Stimulated activated naive CD4-positive, alpha-beta T cell (primary cell): ENCODE measurements at places on chromosomes 7 and 10.

- no peak for DNase-seq
Measured at GRCh38 chr10:24503461-24504320, 220.0 kb downstream of the ARHGAP21 start.

DNA sequence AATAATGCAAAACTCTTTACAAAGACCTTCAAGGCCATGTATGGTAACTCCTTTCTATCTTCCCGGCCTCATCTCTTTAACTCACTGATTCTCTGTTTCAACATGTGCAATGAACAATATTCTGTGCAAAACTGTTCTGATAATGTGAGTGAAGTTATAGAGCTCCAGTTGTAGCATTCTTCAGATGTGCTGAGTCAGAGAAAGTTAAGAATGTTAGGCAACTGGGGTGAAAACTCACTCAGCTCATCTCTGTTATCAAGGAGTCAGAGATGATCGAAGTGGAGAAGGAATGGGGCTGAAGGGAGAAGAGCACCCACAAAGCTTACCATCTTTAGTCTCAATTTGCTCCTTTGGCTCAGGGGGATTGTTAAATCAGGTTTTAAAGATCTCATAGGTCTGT, 344.7 kb upstream of the NPSR1 start:
- no peak for DNase-seq

DNA sequence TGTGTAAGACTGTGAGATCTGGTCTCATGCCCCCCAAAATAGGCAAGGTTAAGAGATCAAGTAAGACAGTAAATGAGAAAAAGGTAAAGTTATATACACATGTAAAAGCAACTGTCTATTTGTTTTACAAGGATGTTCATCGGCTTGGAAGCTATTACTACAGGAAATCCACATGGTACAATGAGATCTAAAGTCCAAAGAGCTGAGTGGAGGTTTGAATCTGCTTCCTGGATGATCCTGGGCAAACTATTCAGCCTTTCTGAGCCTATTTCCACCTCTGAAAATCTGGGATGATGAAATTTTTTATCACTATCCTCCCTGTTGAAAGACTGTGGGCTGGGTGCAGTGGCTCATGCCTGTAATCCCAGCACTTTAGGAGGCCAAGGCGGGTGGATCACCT, 123.0 kb downstream of the IDE start:
- DNase-seq: no peak

- no peak for DNase-seq
Measured at GRCh38 chr7:108461840-108462239, 5.6 kb upstream of the NRCAM start.

GRCh38 chr7:29657856-29658255, 94.2 kb downstream of the PRR15 start:
- DNase-seq: no peak

- peak; percentile 50 for DNase-seq
Measured at GRCh38 chr7:7639847-7640220, 718 bp upstream of the UMAD1 start.

- DNase-seq: no peak
Measured at GRCh38 chr7:36051501-36051900, 101.6 kb upstream of the EEPD1 start.

- no peak for DNase-seq
Measured at GRCh38 chr10:89337484-89337883, 9.7 kb downstream of the IFIT3 start.

- no peak for DNase-seq
Measured at GRCh38 chr7:28729727-28730126, 228.4 kb downstream of the TRIL start.

- DNase-seq: peak; percentile 75
Measured at GRCh38 chr10:79374312-79375191, 27.3 kb downstream of the PPIF start.

GRCh38 chr7:98178762-98179490, 32.3 kb upstream of the BHLHA15 start:
- no peak for DNase-seq

DNA sequence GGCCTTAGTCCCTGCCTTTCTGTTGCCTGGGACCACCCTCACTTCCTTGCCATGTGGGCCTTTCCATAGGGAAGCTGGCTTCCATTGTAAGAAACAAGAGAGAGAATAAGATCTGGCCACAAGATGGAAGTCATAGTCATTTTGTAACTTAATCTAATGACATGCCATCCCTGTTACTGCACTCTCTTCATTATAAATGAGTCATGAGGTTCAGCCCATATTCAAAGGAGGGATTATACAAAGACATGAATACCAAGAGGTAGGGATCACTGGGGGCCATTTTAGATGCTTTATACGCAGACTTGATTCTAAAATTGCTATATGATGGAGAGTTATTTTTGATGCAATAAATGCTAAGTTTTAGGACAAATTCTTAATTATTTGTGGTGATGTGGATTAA, 75.2 kb upstream of the CELF2 start:
- no peak for DNase-seq

DNA sequence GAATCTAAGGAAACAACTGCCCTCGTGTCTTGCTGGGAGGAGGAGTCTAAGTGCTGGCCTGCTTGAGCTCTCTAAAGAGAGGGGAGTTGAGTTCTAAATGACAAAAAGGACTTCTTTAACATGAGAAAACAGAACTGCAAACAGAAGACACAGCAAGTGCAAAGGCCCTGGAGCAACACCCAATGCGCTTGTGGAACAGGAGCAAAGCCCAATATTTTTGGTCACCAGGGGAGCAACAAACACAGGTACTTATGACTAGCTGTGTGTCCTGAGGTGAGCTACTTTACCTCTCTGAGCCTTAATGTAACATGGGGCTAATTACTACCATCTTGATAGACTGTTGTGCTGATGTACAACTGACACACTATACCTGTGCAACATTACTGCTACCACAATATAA, 634.3 kb downstream of the PARD3 start:
- no peak for DNase-seq

GRCh38 chr7:77320137-77320536, 96.0 kb downstream of the GSAP start:
- no peak for DNase-seq

DNA sequence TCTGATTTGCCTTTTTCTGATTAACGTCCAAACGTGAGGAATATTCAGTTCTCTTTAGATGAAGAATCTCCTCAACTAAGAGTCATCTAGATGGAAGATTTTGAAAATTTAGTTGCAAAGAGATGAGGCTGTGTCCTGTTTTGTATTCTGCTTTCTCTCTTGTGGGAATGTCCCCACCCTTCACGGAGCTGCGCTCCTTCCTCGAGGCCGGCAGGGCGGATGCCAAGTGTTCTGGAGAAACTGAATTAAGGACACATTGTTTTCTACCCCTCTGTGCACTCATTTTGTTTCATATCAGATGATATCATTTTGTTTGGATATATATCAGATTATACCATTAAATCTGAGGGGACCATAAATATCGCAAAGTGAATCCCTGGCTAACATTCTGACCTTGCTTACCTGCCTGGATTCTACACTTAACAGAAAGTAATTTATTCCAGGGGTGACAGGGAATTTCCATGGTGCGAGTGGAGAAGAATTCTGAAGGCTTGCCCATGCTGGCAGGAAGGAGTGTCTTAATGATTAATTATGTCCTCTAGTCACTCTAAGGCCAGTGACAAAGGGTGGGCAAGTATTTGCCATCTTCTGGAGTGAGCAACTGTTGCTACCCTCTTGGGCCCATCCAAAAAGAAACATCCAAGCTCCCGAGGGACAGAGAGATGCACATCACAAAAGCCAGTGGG, 47.9 kb upstream of the IGFBP3 start:
- DNase-seq: no peak

- no peak for DNase-seq
Measured at GRCh38 chr10:97736403-97736901, 476 bp upstream of the ZFYVE27 start.

GRCh38 chr10:24730811-24731210, 7.1 kb upstream of the ARHGAP21 start:
- DNase-seq: no peak

DNA sequence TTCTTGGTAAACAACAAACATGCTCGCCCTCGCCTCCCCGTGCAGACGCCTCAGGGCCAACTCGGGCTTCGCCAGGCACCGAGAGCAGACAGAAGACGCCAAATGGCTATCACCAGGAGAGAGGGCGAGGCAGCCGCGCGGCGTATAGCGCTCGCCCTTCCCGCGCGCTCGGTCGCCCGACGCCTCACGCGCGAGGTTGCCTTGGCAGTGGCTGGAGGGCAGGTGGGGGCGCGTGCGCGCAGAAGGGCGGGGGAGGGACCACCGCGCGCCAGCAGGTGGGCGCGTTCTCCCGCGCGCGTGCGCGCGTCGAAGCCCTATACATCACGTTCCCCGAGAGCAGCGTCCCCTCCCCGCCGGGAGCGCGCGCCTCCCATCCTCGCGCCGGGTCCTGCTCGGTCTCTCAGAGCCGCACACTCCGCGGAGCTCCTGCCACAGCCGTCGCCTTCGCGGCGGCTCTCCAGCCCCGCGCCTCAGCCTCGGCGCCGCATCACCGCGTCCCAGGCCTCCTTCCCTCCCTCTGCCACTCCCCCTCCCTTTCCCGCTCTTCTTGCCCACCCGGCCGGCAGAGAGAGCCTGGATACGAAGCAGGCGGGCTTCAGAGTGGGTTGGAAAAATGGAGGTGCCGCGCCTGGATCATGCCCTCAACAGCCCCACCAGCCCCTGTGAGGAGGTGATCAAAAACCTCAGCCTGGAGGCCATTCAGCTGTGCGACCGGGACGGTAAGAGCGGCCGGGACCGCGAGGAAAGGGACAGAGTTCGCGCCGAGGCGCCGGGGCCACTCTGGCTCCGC, at the start of gene PHYHIPL:
Gene PHYHIPL (plus strand): TSS at position 403 of the 790 bp plus-strand sequence. CDS start 211 bp downstream, at position 614.
- DNase-seq: no peak

GRCh38 chr7:30471205-30471604, 7.4 kb downstream of the NOD1 start:
- no peak for DNase-seq

GRCh38 chr7:132759482-132760243, 183.4 kb upstream of the PLXNA4 start:
- no peak for DNase-seq

DNA sequence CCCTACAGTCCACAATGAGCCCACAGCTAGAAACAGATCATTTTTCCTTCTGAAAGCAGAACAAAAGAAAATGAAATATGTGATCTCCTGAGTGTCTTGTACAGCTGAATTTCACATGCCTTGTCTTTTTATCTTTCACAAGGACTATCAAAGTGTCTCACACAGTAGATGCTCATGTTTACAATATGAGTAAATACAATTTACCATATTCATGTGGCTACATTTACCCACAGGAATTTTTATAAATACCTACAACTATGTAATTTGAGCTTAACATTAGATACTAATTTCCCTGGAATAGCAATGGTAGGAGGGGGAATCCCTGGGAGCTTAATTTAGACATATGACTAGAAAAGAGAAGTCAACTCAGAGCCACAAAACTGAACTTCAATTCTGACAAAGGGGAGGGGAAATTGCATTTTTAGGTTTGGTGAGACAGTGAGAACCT, 186.2 kb downstream of the MACC1 start:
- no peak for DNase-seq

- no peak for DNase-seq
Measured at GRCh38 chr7:69318794-69319193, 279.5 kb upstream of the AUTS2 start.

GRCh38 chr10:63521416-63522276, 445 bp downstream of the REEP3 start:
- DNase-seq: peak; percentile 49

- DNase-seq: no peak
Measured at GRCh38 chr7:30655096-30655970, 26.9 kb downstream of the CRHR2 start.

GRCh38 chr10:93067443-93068365, 6.0 kb upstream of the CYP26A1 start:
- DNase-seq: no peak

DNA sequence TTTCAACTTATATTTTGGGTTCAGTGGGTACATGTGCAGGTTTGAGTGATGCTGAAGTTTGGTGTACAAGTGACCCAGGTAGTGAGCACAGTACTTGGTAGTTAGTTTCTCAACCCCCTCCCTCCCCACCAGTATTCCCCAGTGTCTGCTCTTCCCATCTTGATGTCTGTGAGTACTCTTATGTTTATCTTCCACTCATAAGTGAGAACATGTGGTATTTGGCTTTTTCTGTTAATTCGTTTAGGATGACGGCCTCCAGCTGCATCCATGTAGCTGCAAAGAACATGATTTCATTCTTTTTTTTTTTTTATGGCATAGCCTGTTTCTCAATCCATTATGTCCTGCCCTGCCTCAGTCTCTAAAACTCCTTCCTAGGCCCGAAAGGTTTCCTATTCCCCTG, 222.1 kb downstream of the WDR37 start:
- no peak for DNase-seq

DNA sequence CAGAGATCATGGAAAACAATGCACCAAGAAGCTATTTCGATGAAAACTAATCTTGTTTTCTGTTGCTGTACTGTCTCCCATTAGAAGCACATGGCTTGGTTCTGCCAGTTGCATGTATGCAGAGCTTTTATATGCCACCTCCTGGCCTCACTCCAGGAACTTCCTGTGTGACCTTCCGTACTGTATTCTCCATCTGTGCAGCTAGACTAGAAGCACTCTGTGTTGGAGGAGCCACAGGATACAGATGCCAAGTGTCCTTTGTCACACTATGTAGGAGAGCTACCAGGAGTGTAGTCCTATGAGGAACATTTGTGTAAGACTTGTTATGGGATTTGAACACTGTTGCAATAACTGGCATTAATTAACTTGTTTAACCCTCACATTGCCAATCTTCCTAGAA, 503.5 kb upstream of the TPK1 start:
- no peak for DNase-seq

DNA sequence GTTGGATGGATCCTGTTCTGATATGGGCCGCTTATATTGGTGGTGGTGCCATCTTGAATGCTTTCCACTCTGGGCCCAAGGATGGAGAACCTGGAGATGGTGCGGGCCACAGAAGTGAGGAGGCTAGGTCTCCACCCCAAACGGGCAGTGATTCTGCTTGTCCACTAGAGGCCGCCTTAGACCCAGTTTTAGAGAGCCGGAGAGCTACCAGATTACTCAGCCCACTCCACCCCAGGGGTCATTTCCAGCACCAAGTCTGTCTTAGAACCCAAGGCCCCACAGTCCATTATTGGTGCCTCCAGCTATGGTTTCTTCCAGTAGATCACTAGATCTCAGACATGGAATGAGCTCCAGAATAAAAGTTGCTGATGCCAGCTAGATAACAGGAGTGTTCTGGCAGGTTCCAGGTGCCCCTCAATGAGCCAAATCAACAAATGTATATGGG, 11.8 kb upstream of the CAMK2G start:
- peak; percentile 52 for DNase-seq

GRCh38 chr7:80481196-80481884, 30.5 kb downstream of the GNAT3 start:
- no peak for DNase-seq

GRCh38 chr10:77333610-77334340, 303.8 kb downstream of the KCNMA1 start:
- DNase-seq: no peak

- DNase-seq: no peak
Measured at GRCh38 chr7:46812101-46812675, 769.7 kb downstream of the TNS3 start.

GRCh38 chr7:30549931-30550493, 44.7 kb upstream of the GARS1 start:
- DNase-seq: no peak

GRCh38 chr7:105298439-105298894, 90.3 kb downstream of the SRPK2 start:
- no peak for DNase-seq
